ENCODE measurements at places on chromosomes 6 and 20.

GRCh38 chr20:41478026-41478425, 111.4 kb upstream of the EMILIN3 start:
- no peak for DNase-seq

- peak; percentile 47 for DNase-seq
These were observed 100.7 kb downstream of the TAF4 start for GRCh38 chr20:61964675-61965605.

GRCh38 chr6:130366107-130367005, 539 bp downstream of the TMEM200A start:
- DNase-seq, result peak; percentile 48

- no peak for DNase-seq
These were observed 82.7 kb downstream of the LYRM2 start for GRCh38 chr6:89555806-89556205.

DNA sequence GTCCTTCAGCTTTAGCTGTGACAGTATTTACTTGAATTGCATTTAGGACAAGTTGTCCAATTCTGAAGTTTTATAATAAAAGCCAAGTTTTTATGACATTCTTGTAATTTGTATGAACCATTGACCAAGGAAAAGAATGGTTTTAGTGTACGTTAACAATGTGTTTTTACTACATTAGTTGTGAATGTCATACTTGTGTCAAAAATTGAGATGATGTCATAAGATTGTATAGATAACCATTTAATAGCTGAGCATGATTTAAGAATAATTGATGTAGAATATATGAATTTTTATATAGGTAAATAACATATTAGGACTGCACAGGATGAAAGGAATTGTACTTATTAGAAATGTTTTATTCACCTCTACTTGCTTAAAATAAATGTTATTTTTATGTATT, 102.9 kb downstream of the MACROD2 start:
- DNase-seq, result no peak

- DNase-seq, result peak; percentile 56
These were observed 4.5 kb downstream of the TP53INP2 start for GRCh38 chr20:34708621-34709043.

DNA sequence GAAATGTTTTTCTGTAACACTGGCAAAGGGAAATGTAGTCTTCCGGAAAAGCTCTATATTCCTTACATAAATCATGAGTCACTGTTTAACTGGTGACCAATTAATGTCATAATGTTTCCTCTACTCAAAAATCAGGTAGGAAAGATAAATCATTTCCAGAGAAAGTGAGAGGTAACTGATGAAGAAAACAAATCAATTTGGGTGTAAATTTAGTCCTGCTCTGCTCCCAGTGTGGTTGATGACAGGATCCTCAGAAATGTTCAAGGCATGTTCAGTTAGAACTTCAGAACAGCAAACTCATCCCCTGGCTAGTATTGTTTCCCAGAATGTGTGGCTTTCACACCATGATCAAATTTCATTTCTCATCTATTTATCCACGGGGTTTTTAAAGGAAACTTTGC, 38.8 kb upstream of the SPACA1 start:
- no peak for DNase-seq

- no peak for DNase-seq
These were observed 89.7 kb downstream of the LY86 start for GRCh38 chr6:6678185-6678671.

GRCh38 chr6:113630738-113631535, 226.2 kb upstream of the MARCKS start:
- no peak for DNase-seq

DNA sequence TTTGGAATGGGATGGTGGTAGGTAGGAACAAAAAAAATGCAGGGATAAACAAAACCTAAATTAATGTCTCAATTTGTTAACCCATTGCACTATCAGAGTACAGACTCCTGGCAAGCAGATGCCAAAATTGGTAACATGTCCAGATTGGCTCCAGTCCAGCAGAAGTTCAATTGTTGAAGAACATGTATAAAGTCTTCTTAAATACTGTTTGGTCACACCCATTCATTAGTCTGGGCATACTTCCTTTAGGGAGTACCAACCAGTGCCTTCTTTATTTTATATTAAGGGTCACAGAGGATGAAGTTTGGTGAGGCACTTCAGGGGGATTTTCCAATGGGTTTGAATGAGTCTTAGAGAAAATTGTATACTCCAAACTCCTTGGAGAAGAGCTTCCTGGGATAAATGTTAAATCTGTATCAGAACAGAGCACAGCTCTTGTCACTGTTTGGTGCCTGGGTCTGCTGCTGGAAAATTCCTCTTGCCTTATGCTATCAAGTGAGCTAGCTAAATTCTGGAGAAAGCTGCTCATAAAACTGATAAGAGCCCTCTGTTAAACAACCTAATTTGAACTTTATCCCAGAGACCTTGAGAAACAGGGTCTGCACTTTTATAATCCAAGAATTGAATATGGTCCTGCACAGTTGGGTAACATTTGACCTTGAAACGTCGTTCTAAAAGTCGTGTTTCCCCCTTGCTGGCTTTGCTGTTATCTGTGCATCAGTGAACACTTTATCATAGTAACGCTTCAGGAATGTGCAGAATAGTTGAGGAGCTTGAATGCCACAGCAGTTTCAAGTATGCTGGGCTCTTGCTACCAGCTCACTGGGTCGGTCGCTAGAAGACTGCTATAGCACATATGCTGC, 334.1 kb upstream of the CITED2 start:
- no peak for DNase-seq

- no peak for DNase-seq
These were observed 31.1 kb upstream of the CARMIL1 start for GRCh38 chr6:25248123-25248522.

DNA sequence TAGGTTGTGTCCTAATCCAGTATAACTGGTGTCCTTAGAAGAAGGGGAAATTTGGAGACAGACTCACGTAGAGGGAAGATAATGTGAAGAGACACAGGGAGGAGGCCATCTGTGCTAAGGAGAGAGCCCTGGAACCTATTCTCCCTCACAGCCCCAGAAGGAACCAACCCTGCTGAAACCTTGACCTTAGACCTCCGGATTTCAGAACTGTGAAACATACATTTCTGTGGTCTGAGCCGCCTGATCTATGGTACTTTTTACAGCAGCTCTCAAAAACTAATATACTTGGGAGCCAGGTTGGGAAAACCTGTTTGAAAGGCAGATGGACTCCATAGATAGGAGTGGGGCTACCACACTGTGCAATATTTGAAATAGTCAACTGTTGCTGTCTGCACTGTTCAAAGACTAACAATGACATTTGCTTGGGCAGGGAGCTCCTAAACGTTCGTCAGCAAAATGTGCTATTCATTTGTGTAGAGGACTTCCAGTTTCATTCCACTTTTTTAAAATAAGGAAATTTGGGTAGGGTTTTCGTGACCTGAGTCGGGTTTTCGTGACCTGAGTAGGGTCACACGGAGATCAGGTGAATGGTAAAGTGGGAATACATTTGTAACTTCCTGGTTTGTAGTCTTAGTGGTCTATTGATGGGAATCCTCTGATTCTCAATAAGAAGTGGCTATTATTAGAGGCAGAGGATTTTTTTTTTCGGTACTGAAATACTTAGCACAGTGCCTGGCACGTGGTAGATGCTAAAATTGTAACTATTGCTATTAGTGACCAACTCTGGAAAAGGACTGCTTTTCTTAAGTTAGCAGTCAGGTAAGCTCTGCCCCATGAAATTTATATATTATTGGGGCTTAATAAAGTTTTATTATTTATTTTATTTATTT, 11.4 kb downstream of the TAGAP start:
- DNase-seq, result no peak

- no peak for DNase-seq
These were observed 148.1 kb upstream of the TCF21 start for GRCh38 chr6:133740816-133741215.

GRCh38 chr6:215335-216034, 76.8 kb upstream of the DUSP22 start:
- DNase-seq, result peak; percentile 82

DNA sequence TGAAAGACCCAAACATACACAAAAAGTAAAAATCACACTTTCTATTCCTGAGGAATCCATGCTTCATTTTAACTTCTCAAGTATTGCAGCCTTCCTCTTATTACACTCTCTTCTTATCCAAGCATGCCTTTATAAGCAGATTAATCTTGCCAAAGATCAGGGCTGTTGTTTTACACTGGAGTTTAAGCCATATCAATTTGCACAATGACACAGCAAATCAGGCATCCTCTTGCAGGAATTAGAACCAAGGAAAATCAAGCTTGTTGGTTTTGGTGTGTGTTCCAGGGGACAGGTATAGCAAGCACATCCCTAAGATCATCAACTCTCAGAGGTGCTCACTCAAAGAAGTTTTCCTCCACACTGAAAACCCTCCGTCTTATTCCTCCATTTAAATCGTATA, 69.5 kb downstream of the CYP39A1 start:
- DNase-seq, result no peak

DNA sequence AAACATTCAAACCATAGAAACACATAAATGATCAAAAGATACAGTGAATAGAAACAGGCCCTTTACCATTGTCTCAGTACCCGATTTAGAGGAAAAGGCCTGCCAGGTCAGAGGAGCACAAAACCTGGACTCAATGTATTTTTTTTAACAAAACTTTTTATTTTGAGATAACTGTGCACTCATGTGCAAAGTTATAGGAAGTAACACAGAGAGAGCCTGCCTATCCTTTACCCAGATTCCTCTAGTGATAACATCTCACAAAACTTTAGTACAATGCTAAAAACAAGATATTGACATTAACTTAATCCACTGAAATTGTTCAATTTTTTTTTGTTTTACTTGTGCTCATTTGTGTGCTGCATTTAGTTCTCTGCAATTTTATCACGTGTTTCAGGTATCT, 36.8 kb upstream of the SAMD3 start:
- DNase-seq, result no peak

GRCh38 chr6:128161839-128162238, 261.0 kb upstream of the THEMIS start:
- no peak for DNase-seq

DNA sequence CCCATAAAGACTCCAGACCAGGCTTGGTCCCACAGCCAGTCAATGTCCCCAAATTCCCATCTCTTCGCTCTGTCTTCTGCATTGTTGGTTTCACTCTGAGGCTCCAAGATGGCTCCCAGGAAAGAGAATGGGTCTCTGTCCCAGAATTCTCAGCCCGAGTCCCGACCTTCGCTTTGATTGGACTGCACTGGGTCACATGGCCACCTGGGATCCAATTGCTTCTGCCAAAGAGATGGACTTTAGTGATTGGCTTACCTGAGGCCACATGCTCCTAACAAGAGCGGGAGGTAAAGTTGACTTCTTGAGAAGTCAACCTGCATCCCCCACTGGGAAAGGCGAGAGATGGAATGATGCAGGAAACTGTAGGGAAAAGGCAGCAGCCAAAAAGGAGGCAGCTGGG, 104.7 kb upstream of the PMEPA1 start:
- no peak for DNase-seq

DNA sequence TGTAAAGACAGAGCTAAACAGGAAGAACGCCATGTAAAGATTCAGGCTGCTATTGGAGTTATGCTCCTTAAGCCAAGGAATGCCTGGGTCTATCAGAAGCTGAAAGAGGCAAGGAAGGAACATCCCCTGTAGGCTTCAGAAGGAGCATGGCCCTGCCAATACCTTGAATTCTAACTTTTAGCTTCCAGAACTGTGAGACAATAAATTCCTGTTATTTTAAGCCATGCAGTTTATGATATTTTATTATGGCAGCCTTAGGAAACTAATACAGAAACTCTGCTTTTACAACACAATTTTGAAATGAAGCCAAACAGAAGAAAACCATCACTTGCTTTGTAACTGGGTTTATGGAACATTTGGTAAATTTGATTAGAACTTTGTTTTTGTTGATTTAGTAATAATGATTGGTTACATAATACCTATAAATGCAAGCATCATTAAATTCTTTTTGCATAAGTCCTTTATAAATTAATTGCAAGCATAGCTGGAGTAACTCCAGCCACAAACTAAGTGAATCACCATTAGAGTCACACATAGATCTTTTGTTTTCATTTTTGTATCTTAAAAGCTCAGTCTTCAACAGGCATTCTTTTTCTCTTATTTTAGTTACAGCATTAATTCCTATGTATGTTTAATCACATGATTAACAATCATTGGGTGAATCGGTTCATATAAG, 33.5 kb upstream of the TSPYL1 start:
- no peak for DNase-seq

DNA sequence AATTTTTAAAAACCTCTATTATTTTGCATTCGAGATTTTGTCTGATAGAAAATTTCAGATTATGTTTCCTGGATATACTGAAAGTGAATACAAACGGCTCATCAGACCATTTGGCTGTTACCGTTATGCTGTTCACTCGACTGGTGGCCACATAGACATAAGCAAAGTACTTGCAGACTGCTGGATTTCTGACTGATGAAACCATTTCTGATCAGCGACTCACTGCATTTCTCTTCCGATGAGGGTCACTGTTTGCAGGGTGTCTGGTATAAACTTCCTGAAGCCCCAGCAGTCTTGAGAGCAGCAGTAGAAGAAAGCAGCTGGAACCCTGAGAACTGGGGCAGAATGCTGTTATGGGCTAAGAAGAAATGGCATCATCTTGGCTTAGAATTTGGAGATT, 17.7 kb downstream of the SNX9 start:
- no peak for DNase-seq

GRCh38 chr6:144449218-144449617, 164.1 kb downstream of the UTRN start:
- no peak for DNase-seq

DNA sequence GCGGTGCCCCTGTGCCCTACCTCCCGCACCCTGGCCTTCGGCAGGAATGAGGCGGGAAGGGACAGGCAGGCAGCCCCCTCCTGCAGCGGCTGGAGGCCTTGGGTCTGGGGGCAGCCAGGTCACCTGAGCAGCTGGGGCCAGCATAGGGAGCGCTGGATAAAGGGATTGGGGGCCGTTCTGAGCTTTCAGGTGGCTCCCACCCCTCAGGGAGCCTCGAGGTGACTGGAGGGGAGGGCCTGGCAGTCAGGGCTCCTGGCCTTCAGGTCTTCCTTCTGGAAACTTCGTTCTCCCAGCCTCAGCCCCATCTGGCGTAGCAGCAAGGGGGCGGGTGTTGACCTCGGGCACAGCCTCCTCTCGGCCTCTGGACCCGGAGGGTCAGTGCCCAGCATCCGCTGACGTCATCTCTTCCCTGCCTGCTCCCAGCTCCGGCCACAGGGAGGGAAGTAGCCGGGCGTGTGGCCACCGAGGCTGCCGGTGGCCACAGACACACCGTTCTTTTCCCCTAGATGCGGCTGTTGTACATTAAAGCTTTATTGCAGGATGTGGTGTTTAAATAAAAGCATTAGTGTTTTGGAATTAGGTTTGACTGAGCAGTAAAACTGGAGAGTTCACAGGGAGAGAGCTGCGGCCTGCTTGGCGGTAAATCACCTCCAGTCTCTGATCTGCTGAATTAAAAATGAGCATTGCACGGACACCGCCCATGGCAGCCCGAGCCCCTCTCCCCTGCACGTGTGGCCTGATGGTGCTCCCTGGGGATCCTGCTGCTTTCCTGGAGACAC, 80.0 kb upstream of the GATA5 start:
- DNase-seq, result no peak

GRCh38 chr6:13924949-13925881, at the start of gene RNF182:
Gene RNF182 (plus strand): TSS chr6:13924952. CDS start chr6:13977120, 52,168 bp downstream.
- no peak for DNase-seq
